ENCODE measurements at places on chromosomes 4 and X. TPM values are rescaled to one million over a fixed set of nuclear protein-coding genes. Genes with fewer than 3 reads are reported as not detected.

- DNase-seq = no peak
Measured at GRCh38 chrX:125089761-125090445, 229.8 kb upstream of the TEX13C start.

GRCh38 chr4:182510836-182511235 is 267.6 kb downstream of the TENM3 start:
- DNase-seq = no peak

Gene TGIF2LX
- total RNA-seq = not detected

GRCh38 chr4:71029504-71029903 is 36.1 kb downstream of the DCK start:
- no peak for DNase-seq

- DNase-seq = no peak
Measured at GRCh38 chr4:120139392-120139791, 72.7 kb upstream of the MAD2L1 start.

GRCh38 chrX:22268706-22269105 is 4.0 kb upstream of the CBLL2 start:
- no peak for DNase-seq

DNA sequence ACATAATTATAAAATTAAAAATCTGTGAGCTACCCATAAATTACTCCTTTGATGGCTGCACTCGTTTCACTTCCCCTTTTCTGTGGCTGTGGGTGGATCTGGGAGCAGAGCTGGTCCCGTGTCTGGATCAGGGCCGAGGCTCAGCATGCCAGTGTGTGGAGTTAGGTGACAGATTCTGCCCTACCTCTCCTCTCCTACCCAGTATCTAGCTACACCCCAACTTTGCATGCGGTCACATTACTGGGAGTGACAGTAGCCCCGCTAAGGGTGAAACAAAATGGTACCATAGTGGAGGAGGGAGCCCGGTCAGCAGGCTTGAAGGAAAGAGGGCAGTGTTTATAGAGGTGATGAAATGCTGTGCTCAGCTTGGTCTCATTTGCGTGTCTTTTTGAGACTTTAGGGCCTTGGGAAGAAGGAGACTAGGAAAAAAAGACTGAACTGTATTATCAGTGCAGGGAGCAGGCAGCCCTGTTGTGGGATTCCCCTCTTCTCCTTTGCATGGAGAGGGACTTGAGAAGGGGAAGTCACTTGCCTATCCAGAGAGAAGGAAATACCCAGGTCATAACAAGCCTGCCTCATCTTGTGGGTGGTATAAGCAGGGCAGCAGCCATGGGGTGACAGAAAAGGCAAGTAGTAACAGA is 48.4 kb downstream of the ARHGAP10 start:
- no peak for DNase-seq

Measured in lung microvascular endothelial cell (primary cell).